ENCODE measurements at places on chromosomes 12 and 14. TPM values are rescaled to one million over a fixed set of nuclear protein-coding genes. Genes with fewer than 3 reads are reported as not detected.

DNA sequence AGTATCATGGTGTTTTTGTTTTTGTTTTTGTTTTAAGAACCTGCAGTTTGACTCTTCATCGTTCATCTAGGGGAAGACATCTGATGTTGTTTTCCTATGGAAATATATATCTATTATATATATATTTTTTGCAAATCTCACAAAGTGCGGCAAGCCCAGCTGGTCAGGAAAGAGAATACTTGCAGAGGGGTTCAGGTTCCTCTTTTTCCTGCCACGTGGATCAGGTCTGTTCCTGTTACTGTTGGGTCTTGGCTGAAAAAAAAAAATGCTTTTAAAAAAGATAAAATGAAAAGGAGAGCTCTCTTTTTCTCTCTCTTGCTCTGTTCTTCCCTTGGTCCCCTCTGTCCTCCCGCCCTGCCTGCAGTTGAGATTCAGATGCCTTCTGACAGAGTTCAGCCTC lies 179.4 kb upstream of the BCL2L14 start:
- no peak for DNase-seq

DNA sequence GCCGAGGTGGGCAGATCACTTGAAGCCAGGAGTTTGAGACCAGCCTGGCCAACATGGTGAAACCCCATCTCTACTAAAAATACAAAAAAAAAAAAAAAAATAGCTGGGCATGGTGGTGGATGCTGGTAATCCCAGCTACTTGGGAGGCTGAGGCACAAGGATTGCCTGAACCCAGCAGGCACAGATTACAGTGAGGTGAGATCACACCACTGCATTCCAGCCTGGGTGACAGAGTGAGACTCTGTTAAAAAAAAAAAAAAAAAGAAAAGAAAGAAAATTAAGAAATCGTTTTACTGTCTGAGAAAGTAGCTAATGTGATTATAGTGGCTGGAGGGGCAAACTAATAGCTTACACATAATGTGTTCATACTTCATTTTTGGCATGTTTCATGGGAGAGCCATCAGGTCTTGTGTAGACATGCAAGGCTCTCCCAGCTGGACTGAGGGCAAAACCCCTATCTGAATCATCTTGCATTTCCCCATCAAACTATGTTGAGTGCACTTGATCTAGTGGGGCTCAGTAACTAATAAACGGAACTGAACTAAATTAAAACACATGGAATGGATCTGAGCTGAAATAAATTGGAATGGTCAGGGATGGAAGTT lies 16.2 kb downstream of the KIF21A start:
- no peak for DNase-seq

DNA sequence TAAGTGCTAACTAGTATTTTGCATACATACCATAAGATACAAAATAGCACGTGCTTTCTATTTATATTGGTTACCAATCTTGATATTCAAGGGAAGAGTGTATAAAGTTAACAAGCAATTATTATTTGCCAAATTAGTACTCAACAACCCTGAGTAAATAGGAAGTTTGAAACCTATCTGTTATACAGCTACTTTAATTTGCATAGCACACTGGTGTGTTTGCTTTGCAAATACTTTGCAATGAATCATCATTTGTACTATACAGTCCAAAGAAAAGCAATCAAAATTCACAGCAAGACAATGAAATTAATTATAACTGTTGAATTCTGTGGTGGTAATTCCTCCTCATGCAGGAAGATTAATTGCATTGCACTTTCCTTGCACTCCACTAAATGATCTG lies 469.1 kb downstream of the PRKD1 start:
- no peak for DNase-seq

CMKLR1 gene
- polyA plus RNA-seq: 4.5 TPM

KRT85 gene
- not detected for polyA plus RNA-seq

PTGER2 gene
- polyA plus RNA-seq: 6.8 TPM

TMEM260 gene
- 30.6 TPM for polyA plus RNA-seq

Data from right renal cortex interstitium (tissue), 3 donors.